AG04450 (cell line): ENCODE measurements at places on chromosomes 13 and 19. TPM values are rescaled to one million over a fixed set of nuclear protein-coding genes. Genes with fewer than 3 reads are reported as not detected.

Gene PCDH17
- polyA plus RNA-seq: not detected in 2 replicates

Gene CFAP97D2
- polyA plus RNA-seq: not detected in 2 replicates

GRCh38 chr19:49776371-49776764, 9.6 kb downstream of the AP2A1 start:
- no peak for DNase-seq

- DNase-seq: no peak
These were observed 293.6 kb downstream of the DNAJC15 start for GRCh38 chr13:43316946-43317353.

Gene BCL2L12
- polyA plus RNA-seq: 8.8 and 10.9 TPM in 2 replicates

DNA sequence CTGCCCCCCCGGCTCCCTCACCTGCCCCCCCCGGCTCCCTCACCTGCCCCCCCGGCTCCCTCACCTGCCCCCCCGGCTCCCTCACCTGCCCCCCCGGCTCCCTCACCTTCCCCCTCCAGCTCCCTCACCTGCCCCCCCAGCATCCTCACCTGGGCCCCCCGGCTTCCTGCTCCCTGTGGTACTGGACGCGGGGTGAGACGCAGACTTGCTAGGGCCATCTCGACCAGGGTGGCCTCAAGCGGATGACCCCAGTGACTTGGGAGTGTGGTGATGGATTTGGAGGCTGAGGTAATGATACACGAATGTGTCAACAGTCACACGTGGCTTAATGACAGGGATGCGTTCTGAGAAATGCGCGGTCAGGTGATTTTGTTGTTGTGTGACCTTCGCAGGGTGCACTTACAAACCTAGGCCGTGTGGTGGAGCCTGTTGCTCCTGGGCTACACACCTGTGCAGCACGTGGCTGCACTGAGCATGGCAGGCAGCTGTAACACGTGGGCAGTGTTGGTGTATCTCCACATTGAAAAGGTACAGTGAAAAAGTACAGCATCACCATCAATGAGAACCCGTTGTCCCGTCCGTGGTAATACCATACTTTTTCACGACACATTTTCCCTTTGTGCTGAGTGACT, 197.8 kb downstream of the TEX29 start:
- no peak for DNase-seq

GRCh38 chr13:100063333-100063732, 25.6 kb upstream of the PCCA start:
- DNase-seq: peak; percentile 26

GRCh38 chr13:57635541-57636085, 4.1 kb downstream of the PCDH17 start:
- no peak for DNase-seq

DNA sequence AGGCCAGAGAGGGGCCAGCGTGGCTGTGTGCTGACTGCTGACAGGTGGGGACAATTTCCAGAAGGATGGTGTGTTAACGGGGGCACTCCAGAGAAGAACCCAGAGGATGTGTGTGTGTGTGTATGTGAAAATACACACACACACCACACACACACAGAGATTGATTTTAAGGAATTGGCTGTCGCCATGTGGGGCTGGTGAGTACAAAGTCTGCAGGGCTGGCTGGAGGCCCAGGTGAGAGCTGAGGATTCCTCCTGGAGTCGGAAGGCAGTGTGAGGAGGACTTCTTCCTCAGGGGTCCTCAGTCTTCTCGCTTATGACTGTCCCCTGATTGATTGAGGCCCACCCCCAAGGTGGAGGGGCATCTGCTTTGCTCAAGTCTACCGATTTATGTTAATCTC, 7.6 kb upstream of the GJB6 start:
- DNase-seq: no peak

DNA sequence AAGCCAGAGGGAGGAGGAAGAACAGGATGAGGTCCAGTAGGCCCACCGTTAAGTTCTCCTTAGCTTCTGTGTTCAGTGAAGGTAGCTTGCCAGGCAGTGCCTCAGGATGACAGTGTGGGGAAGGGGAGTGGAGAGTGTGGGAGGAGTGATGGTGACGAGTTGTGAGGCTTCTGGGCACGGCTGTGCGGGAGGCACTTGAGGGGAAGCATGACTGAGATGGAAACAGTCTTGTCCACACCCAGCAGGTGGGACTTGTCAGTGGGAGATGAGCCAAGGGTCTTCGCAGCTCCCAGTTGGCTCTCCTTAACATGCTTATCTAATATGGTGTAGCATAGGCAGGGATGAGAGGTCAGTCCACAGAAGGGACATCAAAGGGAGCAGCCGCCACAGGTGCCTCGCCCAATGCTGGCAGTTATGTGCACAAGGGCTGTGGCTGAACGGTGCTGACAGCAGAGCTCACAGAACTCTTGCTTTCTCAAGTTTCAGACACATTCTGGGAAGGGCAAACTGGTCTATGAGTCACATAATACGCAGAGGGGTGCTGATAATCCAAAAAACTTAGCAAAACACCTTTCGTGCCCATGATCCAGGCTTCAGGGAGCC, 47.5 kb downstream of the OXGR1 start:
- no peak for DNase-seq

Gene SERPINE3
- polyA plus RNA-seq: not detected in 2 replicates

Gene ZNF665
- polyA plus RNA-seq: 3.2 and 4.1 TPM in 2 replicates

DNA sequence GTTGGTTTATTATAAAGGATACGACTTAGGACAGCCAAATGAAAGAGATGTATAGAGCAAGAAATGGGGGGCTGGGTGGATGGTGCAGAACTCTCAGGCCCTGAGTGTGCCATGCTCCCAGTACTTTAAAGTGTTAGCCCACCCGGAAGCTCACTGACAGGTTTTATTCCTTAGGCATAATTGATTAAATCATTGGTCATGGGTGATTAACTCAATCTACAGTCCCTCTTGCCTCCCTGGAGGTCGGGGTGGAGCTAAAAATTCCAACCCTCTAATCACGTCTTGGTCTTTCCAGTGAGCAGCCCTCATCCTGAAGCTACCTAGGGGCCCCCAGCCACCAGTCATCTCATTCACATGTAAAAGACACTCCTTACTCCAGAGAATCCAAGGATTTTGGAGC, 9.9 kb upstream of the LEUTX start:
- no peak for DNase-seq

Gene CERS4
- 4.7 and 5.4 TPM in 2 replicates for polyA plus RNA-seq

Gene NLRP4
- polyA plus RNA-seq: not detected in 2 replicates

GRCh38 chr19:980133-980998, 3.8 kb upstream of the WDR18 start:
- no peak for DNase-seq

Gene LYPD5
- 0.66 and 0.88 TPM in 2 replicates for polyA plus RNA-seq

GRCh38 chr13:27311518-27312210, 41.0 kb downstream of the RASL11A start:
- no peak for DNase-seq

- no peak for DNase-seq
These were observed 1124.7 kb upstream of the MIR17HG start for GRCh38 chr13:90222758-90223157.

- no peak for DNase-seq
These were observed 13.0 kb upstream of the EPOR start for GRCh38 chr19:11397089-11397610.

Gene ZNF610
- 4.4 and 5.5 TPM in 2 replicates for polyA plus RNA-seq

Gene EDNRB
- polyA plus RNA-seq: 5.8 and 7.2 TPM in 2 replicates

Gene F2RL3
- polyA plus RNA-seq: not detected in 2 replicates

Gene MATK
- not detected in 2 replicates for polyA plus RNA-seq

DNA sequence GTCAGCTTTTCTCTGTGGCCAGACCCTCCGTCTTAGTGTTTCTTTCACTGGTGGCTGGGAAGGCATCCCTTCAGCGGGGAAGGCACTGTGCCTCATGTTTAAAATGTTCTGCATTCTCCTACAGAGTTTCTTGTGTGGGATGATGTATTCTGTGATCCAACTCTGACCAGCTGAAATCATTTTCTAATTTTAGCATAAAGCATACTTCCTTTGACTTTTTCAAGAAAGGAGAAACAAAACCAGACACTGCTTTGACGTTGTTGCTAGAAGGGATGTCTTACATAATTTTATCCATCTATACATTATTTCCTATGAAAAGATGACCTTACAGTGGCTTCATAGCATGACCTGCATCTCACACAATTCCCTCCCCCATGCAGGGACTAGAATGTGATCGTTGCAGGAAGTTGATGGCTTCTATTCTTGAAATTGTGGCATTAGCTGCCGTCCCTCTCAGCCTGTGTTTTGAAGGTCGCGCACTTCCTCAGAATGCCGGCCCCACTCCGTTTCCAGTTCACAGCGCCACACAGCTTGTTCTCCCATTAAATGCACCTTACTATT, 38.6 kb upstream of the TEX29 start:
- DNase-seq: peak; percentile 61

Gene SLITRK1
- polyA plus RNA-seq: 0.04 and 0.05 TPM in 2 replicates

Gene AZU1
- polyA plus RNA-seq: 0.04 TPM in 1 of 2 replicates, not detected in the other

DNA sequence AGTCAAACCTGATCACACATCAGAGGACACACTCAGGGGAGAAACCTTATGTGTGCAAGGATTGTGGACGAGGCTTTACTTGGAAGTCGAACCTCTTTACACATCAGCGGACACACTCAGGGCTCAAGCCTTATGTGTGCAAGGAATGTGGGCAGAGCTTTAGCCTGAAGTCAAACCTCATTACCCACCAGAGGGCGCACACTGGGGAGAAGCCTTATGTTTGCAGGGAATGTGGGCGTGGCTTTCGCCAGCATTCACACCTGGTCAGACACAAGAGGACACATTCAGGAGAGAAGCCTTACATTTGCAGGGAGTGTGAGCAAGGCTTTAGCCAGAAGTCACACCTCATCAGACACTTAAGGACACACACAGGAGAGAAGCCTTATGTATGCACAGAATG, 8.2 kb upstream of the ZNF527 start:
- DNase-seq: no peak

Gene CYP2S1
- polyA plus RNA-seq: 0.73 and 2.5 TPM in 2 replicates

Gene TGFBR3L
- polyA plus RNA-seq: 0.88 TPM in 1 of 2 replicates, not detected in the other

Gene CYSLTR2
- polyA plus RNA-seq: not detected in 2 replicates

DNA sequence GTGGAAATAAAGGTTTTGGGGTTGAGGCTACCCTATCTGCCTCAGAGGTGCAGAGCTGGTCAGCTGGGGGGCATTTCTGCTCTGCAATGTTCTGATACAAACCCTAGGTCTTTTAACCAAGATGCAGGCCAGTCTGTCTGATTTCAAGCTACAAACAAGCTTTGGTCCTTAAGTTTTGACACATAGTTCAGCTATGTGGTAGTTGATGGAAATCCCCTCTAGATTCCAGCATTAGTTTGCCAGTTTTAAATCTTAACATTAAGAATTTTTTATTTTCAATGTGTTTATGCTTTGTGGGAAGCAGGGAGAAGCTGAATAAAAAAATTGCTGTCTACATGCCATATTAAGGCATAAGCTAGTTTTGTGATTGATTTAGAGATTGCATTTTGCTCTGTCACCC, 225.7 kb downstream of the LMO7 start:
- DNase-seq: peak; percentile 27

DNA sequence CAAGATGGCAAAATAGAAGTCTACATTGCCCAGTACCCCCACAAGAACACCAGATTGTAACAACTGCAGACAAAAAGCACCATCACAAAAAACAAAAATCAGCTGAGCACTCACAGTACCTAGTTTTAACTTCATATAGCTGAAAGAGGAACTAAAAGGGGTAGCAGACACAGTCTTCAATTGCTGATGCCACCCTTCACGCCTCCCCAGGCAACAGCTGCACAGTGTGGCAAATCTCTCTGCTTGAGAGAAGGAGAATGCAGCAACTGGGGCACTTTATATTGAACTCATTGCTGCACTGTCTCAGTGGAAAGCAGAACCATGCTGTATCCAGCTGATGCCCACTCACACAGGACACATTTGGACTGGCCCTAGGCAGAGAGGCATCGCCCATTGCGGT, 2714.5 kb upstream of the PCDH20 start:
- DNase-seq: no peak

Gene TGFB1
- 4.9 and 11.2 TPM in 2 replicates for polyA plus RNA-seq

DNA sequence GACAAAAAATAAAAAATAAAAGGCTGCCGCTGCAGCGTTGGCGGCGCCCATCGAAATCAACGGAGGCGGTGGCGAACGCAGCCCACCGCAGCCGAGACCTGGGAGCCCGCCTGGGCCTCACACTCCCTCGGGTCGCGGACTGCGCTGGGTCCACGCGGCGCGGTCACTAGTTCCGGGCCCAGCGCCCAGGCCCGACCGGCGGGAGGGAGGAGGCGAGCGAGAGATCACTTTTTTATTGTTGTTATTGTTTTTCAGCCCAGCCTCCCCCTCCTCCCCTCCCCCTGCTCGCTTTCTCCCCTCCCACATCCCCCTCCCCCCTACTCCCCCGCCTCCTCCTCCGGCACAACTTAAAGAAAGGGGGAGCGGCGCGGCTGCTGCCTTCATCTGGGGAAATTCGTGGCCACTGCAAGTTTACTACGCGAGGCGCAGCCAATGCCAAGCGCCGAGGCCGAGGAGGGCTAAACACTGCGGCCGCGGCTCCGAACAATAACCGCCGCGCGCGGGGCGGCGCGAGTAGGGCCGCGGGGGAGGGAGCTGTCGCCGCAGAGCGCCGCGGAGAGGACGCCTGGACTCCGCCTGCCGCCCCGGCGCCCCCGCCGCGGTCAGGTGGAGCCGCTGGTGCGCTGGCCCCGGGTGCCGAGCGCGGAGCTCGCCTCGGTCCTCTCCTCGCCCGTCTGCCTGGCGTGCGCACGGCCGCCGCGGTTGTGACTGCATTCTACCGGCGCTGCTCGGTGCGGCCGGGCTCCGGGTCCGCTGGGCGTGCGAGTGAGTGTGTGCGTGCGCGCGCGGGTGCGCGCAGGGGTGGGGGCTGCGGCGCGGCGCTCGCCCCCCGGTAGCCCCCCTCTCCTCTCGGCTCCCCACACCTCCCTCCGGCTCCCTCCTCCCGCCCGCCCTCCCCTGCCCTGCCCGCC, 505 bp upstream of the ZIC2 start:
- DNase-seq: no peak

Gene LMTK3
- polyA plus RNA-seq: 0.25 TPM in 2 replicates

Gene CBARP
- 1.1 and 1.6 TPM in 2 replicates for polyA plus RNA-seq

DNA sequence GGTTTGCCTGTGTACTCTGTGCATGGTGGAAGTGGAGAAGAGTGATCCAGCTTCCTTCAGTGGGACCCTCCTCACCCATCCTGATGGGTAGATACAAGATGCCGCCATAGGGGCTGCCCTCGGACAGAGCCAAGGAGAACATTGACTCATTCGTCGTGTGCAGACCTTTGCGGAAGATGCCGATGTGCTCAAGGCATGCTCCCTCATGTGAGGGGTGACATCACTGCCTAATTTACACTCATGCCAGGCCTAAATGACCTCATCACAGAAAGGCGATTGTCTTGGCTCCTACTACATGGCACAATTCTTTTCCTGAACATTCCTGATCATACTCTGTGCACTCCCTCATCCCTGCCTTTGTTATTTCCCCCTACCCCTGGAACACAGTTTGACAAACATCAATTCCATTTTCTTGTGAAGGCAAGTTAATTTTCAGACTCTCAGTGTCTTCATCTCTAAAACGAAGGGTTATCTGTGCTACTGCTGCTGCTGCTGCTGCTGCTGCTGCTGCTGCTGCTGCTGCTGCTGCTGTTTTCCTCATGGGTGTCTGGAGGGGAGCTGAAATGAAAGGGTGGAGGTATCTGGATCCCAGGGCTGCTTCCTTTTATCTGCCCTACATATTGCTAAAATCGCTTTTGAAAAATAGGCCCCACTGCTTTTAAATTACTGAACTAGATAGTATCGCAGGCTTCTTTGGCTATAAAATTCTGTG, 146.5 kb upstream of the ARGLU1 start:
- DNase-seq: no peak

Gene WDR62
- 1.1 and 1.2 TPM in 2 replicates for polyA plus RNA-seq
